Liver (tissue), 10 donors: ENCODE measurements at places on chromosomes 6 and 20.

DNA sequence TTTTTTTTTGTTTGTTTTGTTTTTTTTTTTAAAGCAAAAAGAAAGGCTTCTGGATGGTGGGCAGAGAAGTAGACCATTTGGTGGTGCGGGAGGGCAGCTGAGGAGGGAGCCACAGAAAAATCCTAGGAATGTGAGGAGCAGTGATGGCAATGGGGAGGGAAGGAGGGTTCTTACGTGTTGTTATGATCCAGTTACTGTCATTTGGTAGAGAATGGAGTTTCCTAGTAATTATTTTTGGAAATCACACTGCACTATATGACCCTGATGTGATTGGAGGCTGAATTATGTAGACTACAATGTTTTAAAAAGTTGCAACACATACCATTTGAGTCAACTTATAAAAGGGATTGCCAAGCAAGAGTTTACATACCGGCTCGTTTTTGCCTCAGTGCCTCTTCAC lies 22.1 kb downstream of the ADGRF5 start:
- no peak for DNase-seq

DNA sequence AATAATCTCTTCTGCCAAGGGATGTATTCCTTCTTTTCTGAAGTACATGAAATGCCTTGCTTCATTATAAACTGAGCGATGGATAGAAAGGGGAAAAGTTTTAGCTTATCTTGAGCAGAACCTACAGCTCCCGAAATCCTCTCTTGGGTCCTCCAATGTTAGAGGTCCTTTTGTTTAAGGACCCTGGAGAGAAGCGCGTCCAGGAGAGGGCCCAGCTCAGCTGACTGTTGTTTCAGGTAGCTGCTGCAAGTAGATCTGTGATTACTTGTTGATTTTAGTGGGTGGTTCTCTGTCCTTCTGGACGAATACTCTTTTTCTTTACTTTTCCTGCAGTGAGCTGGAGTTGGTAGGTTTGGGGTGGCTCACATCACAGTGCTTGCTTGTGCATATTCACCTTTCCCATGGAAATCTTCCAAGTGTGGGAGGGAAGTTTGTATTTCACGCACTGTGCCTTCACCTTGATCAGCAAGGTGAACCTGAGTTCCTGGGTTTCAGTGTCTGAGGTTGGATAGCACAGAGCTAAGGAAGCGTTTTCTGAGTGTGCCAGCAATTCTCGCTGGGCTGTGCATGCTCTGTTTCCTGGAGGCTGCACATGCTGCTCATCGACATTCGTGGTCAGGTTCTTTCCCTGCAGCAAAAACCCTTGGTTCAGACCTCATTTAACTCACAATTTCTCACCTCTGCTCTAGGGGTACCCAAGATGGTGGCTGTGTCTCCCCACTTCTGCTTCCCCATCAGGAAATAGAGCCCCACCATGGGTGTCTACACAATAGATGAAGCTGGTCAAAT lies 176.3 kb downstream of the JARID2 start:
- no peak for DNase-seq

- DNase-seq = no peak
Observed at GRCh38 chr6:156844089-156844488, 66.9 kb downstream of the ARID1B start.

- no peak for DNase-seq
Observed at GRCh38 chr6:159212028-159212427, 42.8 kb downstream of the FNDC1 start.

DNA sequence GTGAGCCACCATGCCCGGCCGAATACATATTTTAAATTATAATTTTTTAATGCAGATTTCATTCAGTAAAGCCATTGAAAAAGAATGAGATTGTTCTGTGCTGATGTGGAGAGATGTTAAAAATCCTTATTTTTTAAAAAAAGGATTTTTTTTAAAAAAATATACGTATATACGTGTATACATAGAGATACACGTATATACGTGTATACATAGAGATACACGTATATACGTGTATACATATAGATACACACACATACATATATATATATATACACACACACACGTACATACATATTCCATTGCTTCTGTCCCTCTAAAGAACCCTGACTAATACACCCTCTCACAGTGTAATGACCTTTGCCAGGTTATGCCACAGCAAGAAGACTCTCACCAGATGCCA lies 23.8 kb upstream of the TBC1D7 start:
- no peak for DNase-seq

DNA sequence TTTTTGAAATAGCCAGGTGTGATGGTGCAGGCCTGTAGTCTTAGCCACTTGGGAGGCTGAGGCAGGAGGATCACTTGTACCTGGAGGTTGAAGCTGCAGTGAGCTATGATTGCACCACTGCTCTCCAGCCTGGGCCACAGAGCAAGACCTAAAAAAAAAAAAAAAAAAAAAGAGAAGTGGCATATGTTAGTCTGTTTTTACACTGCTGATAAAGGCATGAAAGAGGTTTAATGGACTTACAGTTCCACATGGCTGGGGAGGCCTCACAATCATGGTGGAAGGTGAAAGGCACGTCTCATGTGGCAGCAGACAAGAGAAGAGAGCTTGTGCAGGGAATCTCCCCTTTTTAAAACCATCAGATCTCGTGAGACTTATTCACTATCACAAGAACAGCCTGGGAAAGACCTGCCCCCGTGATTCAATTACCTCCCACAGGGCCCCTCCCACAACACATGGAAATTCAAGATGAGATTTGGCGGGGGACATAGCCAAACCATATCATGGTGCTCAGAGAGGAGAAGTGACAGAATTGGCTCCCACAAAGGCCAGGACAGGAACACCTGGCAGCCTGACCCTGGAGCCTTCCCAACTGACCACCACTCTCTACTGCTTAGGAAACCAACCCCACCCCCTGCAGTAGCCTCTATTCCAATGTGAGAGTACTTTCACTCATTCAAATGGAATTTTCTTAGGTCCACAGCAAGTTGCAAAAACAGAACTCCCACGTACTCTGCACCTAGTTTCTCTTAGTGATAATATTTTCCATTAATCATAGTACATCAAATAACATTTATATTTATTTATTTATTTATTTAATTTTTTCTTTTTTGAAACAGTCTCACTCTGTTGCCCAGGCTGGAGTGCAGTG lies 29.8 kb downstream of the ARHGAP40 start:
- no peak for DNase-seq

GRCh38 chr20:32603046-32603726 lies 18.1 kb upstream of the NOL4L start:
- DNase-seq = no peak

- no peak for DNase-seq
Observed at GRCh38 chr6:56746767-56747504, 104.2 kb upstream of the DST start.

GRCh38 chr20:5855939-5856338 lies 94.4 kb downstream of the TRMT6 start:
- no peak for DNase-seq

GRCh38 chr6:18019539-18020534 lies 32.4 kb upstream of the KIF13A start:
- no peak for DNase-seq
